Glutamatergic neuron (in vitro differentiated cells): ENCODE measurements at places on chromosomes 6 and 20.

- no peak for DNase-seq
Measured at GRCh38 chr20:14745830-14746229, 408.4 kb upstream of the FLRT3 start.

DNA sequence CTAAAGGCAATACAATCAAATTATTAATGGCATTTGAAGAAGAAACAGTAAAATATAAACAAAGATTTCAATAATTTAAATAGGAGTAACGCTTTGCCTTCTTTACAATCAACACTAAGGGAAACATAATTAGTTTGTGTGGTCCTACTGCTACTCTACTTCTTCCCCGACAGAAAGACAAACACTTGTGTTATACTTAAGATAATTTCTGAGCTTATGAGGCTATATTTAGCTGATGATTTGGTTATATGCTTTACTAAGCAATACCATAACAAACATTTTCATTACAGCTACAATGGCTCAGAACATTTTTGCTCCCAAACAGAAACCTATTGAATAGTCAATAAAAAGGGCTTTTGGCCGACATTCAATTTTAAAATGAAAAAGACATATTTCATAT is 1217.2 kb upstream of the GJE1 start:
- no peak for DNase-seq

GRCh38 chr6:41247288-41247865 is 19.2 kb downstream of the TREML4 start:
- no peak for DNase-seq

DNA sequence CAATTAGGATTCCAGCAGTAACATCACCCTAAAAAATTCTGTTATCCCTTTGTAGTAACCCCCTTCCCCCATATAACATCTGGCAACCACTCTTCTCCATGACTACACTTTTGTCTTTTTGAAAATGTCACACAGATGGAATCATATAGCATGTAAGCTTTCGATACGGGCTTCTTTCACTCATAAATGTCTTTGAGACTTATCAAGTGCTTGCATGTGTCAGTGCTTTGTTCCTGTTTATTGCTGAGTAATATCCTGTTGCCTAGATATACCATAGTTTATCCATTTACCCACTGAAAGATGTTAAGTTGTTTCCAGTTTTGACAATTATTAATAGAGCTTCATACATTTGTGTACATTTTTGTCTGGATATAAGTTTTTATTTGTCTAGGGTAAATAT is 10.4 kb upstream of the SNPH start:
- no peak for DNase-seq

DNA sequence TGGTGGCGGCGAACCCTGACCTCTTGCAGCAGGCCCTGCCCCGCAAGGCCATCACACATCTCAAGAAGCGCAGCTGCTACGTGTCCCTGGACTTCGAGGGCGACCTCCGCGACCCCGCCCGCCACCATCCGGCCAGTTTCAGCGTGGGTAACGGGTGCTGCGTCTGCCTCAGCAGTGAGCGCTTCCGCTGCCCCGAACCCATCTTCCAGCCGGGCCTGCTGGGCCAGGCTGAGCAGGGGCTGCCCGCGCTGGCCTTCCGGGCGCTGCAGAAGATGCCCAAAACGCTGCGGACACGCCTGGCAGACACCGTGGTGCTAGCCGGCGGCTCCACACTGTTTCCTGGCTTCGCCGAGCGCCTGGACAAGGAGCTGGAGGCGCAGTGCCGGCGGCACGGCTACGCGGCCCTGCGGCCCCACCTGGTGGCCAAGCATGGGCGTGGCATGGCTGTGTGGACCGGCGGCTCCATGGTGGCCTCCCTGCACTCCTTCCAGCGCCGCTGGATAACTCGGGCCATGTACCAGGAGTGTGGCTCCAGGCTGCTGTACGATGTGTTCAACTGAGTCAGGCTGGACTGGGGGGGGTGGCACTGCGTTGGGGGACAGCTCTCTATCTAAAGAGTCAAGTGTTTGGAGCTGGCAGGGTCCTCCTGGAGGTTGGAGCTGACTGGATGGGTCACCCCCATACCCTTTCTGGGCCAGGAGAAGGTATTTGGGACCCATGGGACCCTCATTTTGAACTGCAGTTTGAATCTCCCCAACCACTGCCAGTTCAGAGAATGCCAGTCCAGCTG is 1.1 kb downstream of the ACTL10 start:
- DNase-seq, result peak; percentile 93

- DNase-seq, result peak; percentile 73
Measured at GRCh38 chr20:58086763-58087561, 141.5 kb downstream of the ANKRD60 start.

DNA sequence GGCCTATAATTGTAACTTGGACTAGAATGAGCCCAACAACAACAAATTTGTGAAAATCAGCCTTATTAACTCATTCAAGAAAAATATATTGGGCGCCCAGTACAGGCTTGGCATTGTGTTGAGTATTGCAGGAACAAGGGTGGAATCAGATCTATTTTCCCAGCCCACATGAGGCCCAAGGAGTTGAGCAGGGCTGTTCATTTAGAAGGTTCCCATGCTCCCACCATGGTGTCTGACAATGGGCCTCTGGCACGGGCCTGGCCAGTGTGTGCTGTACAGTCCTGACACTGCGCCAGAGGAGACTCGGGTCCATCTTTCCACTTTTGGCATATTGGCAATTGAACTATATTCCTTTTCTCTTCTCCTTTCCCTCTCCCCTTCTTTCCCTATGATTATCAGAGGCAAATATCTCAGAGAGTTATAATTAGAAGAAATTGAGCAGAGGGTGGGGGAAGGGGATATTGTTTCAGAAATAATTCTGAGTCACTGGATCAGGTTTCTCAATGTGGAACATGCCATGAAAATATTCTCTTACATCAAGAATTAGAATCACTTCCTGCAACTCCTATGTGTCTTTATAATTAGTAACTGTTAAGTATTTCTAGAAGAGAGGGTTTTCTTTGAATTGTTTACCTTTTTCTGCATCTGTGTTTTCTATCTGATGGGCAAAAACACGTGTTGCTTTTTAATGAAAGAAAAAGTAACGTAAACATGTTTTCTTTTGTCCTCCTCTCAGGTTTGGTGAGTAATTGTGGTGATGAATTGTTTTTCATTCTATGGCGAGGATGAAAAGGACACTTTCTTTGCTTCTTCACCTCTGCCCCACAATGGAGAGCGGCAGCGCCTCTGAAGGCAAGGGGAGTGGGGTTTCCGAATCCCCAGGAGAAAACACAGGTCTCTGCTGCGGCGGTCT is 209.4 kb downstream of the FOXA2 start:
- DNase-seq, result no peak

GRCh38 chr6:161369339-161369738 is 95.5 kb upstream of the AGPAT4 start:
- no peak for DNase-seq

- no peak for DNase-seq
Measured at GRCh38 chr6:37033819-37034795, 28.7 kb downstream of the FGD2 start.

DNA sequence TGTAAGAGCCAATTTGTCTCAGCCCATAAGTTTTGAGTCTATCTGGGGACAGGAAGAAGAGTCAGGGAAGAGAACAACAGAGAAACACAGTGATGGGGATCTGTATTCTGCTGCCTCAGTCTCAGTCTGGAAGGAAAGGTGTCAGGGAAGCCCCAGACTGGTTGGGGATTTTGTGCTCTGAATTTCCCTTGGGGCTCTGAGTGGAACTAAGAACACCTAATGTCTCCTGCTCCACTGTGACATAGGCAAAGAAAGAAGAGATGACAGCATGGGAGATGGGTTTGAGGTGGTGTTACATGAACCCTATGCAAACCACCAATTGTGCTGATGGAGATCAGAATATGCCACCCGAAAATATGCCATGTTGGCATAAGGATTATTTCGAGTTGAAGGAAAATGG is 139.5 kb upstream of the MYLIP start:
- no peak for DNase-seq

- no peak for DNase-seq
Measured at GRCh38 chr6:16799279-16800193, 38.3 kb upstream of the ATXN1 start.

- no peak for DNase-seq
Measured at GRCh38 chr6:170097505-170098427, 193.1 kb downstream of the DLL1 start.
